ENCODE measurements at places on chromosomes 11 and 22.

DNA sequence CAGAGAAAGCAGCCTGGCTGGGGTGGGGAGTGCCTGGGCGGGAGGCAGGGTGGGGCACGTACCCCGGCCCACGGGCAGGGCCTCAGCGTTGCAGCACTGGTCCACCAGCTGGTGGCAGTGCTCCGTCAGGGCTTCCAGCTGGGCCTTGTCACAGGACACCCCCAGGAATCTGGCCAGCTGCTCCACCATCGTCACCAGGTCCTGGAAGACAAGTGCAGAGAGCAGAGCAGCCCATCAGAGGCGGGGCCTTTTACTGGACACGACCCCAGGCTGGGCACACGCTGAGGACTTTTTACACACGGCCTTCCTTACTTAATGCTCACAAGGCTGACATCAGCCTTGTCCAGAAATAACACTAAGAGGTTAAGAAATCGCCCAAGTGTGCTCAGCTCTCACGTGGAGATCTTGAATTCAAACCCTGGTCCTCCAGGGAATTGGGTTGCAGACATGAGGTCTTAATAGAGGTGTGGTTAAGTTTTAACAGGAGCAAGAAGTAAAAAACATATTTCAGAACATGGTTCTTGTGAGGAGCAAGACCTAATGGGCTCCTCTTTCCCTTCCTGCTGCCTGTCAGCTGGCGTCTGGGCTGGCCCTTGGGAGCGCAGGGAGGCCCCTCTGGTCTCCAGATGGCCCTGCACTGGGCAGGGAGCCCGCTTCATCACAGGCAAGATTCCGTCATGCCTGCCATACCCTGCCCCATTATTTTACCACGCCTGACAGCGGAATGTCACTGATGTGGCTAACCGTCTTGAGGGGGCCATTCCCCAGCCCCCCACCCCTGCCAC lies 17.1 kb upstream of the EFCAB6 start:
- DNase-seq, result no peak

- DNase-seq, result no peak
Measured at GRCh38 chr11:114010931-114011330, 36.0 kb downstream of the HTR3A start.

- DNase-seq, result no peak
Measured at GRCh38 chr22:49966041-49966773, 5.6 kb downstream of the PIM3 start.

GRCh38 chr22:28899199-28899853 lies 16.0 kb downstream of the ZNRF3 start:
- DNase-seq, result peak; percentile 29

DNA sequence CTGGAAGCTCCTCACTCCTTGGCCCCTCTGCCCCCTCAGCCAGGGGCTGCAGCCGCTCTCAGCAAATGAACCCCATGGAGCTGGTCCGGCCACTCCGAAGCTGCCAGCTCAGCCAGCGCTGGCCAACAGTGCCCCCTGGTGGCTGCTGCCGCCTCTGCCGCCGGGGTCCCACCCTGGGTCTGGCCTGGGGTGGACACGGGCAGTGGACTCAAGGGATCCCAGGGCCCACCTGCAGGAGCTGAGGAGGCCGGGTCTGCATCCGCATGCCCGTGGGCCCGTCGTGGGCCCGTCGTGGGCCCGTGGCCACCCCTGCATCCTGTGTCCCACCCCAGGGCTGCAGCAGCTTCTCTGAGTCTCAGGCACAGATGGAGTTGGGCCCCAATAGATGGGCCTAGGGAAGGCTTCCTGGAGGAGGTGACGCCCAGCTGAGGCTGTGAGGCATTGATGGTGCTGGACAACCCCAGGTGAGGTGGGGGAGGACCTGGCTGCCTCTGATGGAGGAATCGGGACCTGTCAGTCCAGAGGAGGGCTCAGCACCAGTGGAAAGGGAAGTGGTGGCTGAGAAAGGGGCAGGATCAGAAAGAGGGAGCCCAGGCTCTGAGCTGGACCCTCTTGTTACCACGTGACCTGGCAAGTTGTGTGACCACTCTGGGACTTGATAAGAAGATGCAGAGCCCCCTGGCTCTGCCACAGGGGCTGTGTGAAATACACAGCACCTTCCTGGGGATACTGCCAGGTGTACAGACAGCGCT lies 522.3 kb downstream of the BRD1 start:
- DNase-seq, result peak; percentile 2

GRCh38 chr11:88104408-88104807 lies 70.8 kb downstream of the RAB38 start:
- no peak for DNase-seq

DNA sequence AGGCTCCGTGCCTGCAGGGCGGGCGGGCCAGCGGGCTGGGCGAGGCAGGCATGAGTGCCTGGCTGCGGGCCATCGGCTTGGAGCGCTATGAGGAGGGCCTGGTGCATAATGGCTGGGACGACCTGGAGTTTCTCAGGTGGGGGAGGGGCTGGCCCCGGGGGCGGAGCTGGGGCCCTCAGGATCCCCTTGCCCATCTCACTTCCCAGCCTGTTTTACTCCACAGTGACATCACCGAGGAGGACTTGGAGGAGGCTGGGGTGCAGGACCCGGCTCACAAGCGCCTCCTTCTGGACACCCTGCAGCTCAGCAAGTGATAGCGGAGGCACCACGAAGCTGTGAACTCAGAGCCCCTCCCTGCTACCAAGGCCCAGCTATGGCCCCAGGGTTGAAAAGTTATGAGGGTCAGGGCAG lies 5.9 kb downstream of the PHOX2A start:
- DNase-seq, result peak; percentile 57

DNA sequence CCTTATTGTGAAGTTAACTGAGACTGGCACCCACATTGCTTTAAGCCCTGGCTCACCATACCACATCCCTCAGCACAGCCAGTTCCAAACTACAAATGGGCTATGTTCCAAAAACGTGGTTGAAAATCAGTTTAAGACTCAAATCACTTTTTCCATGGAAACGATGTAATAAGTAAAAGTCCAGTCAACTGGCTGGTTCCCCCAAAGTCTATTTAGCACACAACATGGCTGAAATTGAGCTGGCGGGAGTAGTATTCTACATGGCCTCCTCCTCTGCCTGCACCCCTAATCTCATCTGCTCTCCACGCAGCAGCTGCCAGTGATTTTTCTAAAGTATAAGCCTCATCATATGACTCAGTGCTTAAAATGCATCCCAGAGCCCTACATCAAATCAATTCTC lies 40.9 kb upstream of the BIRC3 start:
- DNase-seq, result no peak

DNA sequence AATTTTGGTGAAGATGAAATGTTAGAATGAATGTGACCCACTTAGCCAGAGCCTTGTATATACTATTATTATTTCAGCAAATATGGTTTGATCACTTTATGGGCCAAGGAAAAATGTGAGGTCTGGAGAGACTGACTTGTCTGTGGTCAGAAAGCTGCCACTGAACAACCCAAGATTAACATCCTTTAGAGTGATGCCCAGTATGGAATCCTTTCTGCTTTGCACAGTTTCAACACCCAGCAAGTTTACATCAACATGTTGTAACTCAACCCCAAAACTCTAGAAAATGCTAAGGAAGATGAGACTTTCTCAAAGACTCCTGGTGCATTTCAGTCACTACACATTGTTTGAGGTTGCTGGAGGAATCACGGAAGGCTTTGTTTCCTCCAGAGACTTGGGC lies 107.7 kb downstream of the SNX19 start:
- no peak for DNase-seq

- DNase-seq, result no peak
Measured at GRCh38 chr11:86363424-86363823, 11.3 kb upstream of the CCDC81 start.

DNA sequence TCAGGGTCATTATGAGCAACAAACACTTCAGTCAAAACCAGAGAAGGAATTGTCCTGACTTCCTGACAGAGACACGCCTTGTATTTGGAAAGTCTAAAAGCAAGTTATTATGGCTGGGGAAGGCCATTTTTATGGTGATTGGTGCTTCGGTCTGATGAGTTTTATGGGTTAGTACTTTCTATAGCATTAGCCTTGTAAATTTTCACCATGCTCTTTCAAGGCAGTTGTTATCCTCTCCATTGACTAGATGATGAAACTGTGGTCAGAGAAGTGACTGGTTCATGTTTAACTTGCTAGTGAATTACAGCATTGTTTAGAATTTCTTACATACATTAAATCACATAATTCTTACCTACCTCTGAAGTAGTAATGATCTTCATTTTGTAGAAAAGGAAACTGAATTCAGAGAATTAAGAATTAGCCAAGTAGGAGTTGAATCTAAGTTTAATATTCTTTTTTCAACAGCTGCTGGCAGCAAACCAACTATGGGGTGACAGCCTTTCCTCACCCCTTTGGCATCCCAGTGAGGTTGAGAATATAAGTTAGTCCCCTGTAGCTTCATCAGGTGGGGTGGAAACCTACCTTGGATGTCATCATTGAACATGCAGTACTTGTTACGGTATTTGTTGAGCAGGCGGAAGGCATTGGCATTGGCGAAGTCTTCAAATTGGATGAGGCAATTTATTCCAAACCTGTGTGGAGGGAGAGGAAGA lies 90.0 kb downstream of the CCDC81 start:
- no peak for DNase-seq

DNA sequence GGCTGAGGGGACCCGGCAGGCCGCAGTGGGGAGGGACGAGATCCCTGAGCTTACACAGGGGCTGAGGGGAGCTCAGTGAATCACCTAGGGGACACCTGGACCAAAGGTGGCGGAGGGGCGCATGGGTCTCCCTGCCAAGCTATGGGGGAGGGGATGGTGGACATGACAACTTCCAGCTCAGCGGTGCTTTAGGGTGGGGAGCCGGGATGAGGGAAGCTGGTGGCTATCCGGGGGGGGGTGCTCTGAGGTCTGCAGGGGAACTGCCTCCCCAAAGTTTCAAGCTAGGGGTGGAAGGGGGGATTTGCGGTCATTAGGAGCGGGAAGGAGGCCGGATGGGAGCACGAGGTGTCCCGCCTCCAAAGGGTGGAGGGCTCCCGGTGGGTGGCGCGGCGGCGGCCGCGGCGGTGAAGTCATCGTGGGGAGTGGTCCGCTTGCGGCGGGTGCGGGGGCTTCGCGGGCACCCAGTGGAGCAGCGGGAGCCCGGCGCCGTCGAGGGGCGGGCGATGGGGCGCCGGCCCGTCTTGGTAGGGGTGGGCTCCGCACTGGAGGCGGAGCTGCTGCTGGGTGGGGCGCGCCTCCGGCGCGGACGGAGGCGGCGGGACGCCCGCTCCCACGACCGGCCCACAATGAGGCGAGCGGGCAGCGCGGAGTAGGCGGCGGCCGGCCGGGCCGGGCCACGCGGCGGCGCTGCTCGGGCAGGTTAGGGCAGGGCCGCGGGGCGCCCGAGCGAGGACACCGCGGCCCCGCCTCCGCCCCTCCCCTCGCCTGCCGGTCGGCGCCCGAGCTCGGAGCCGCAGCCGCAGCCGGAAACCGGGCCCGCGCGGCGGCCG lies at the start of gene MICALL1:
Gene MICALL1, plus strand, starts transcription at position 764 of the 830 bp plus-strand sequence. CDS start 126 bp downstream, outside the sequence.
- no peak for DNase-seq

DNA sequence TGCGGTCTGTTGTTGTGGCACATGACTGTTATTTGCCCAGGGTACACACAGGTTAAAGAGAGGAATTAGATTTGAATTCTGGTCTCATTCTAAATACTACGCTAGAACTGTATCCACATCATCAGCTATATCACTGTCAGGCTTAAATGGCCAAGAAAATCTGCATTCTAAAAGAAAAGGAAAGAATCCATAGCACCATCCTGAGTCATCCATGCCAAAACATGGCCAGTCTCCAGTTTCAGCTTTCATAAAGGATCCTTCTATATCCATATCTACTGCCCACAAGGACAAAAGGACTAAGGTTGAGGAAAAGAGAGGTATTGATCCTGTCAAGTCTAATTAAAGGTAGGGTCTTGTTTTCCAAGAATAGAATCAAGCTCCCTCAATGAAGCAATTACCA lies 73.6 kb upstream of the GDPD4 start:
- no peak for DNase-seq

GRCh38 chr22:43993072-43993760 lies 30.9 kb upstream of the PARVB start:
- DNase-seq, result peak; percentile 17

DNA sequence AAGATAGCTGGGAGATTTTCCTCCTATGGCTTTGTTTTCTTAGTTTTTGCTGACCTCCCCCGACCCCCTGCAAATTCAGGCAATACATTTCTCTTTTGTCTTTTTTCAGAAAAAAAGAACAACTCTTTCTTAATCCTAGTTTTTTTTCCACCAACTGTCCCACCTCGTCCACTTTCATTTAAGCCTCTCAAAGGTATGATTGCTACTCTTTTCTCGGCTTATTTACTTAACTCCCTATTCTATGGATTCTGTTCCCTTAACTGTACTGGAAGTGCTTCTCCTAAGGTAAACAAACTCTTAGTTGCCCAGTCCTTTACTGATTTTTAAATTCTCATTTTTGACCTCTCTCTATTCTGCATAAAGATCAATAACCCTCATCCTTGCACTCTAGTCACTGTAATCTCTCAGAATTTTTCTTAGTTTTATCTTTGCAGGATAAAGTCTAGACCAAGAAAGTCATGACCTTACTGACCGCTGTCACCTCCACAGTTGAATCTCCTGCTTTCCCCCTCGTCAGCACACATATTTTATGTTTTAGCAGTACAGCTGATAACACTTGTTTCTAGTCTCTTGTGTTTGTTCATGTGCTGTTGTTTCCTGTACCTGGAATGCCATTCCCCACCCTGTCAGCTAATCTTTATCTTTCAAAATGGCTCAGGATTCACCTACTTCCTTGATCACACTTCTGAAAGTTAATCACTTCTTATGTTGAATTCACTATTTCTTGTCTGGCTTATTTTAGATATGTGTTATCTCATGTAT lies 14.9 kb downstream of the TBCEL start:
- no peak for DNase-seq

DNA sequence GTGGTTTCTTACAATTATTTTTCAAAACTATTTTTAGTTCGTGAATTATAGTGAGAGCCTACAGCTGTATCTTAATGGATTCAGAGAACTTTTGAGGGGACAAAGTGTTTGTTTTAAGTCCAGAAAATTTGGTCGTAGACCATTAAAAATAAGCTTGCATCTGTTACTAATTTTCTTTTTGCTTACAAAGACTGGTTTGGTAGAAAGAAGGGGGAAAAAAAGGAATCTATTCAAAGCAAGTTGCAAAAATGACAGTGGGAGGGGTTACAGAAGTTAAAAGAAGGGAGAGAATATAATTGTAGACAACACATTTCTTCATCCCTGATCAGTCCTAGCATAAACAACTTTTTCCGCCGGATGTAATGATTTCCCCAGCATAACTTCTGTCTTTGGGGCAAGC lies 72.1 kb downstream of the AMOTL1 start:
- no peak for DNase-seq

DNA sequence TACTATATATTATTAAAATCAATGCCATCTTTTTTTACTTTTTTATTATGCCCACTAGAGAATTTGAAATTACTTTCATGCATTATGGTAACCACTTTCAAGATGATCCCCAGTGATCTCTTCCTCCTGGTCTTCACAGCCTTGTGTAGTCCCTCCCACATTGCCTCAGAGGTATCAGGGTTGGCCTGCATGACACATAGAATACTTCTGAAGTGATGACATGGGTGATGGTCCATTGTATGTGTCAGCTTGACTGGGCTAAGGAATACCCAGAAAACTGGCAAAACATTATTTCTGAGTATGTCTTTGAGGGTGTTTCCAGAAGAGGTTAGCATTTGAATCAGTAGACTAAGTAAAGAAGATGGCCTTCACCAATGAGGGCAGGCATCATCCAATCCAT lies 14.2 kb upstream of the ISX start:
- no peak for DNase-seq

- DNase-seq, result no peak
Measured at GRCh38 chr22:33083212-33083611, 25.0 kb upstream of the SYN3 start.
